Activated CD8-positive, alpha-beta memory T cell treated with anti-CD3 and anti-CD28 coated beads for 24 hours (primary cell): ENCODE measurements at places on chromosomes 16 and 17.

GRCh38 chr16:67525176-67525860, 3.3 kb upstream of the RIPOR1 start:
- no peak for DNase-seq

DNA sequence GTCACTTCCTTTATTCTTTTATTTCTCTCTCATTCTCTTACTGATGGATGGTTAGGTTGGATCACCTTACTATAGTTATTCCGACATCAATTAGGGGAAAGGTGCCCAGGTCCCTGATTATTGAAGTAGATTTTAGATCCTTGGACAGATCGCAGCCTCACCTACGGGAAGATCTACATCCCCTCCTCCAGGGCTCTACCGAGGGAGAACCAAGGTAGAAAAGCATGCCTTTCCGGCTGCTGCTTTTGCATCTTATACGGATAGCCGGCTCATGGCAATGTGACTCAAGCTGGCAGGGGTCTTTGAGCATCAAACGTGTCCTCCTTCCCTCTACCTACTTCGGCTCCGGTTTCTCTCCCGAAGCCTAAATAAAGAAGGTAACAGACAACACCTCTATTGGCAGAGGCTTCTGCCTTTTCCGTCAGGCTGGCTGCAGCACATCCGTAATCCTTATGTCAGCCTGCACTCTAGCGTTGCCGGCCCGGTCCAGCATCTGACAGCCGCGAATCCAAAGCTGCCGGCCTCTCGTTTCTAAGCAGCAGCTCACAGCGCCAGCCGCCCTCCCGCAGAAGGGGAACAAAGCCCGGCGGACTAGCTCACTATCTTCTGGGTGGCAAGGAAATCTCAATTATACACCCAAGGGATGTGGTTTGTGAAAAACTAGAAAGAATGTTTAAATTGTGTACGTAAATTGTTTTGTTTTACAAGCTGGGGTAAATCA, 46.9 kb downstream of the IRX6 start:
- no peak for DNase-seq

- no peak for DNase-seq
Observed at GRCh38 chr17:27743281-27743885, 56.9 kb downstream of the NOS2 start.

- no peak for DNase-seq
Observed at GRCh38 chr16:24116046-24116776, 139.9 kb upstream of the CACNG3 start.

DNA sequence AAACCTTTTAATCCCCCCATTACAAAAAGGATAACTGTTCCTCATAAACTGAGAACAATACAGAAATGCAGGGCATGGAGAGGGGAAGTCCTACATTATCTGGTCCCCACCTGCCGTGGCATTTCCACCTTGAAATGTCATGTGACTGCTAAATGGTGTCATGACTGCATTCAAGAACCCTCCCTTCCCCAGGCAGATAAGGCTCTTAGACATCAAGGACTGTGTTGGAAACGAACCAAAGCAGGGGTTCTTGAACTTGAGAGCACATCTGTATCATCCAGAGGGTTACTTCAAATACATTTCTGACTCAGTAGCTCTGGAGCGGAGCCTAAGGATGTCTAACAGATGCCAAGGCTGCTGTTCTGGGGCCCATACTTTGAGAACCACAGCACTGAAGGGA, 18.4 kb downstream of the CMTM3 start:
- no peak for DNase-seq

GRCh38 chr17:80926591-80927250, 64.9 kb upstream of the CHMP6 start:
- no peak for DNase-seq

- DNase-seq, result peak; percentile 0
Observed at GRCh38 chr16:24966634-24967033, 48.5 kb downstream of the ARHGAP17 start.

DNA sequence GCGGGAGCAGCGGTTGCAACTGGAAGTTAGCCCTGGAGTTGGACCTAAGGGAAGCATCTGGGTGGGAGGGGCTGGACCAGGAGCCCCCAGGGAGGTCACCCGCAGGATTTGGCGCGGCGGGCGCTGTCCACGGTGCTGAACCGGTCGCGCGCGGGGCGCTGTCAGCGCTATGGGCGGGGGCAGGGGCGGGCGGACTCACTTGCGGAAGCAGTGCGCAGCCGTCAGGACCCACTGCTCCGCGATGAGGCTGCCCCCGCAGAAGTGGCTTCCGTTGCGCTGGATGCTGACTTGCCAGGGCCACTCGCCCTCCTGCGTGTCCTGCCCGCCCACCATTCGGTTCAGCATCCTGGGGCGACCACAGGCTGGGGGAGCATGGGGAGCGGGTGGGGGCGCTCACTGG, 4.5 kb downstream of the PRSS27 start:
- DNase-seq, result peak; percentile 90

- no peak for DNase-seq
Observed at GRCh38 chr17:77786090-77786489, 172.4 kb upstream of the TNRC6C start.

DNA sequence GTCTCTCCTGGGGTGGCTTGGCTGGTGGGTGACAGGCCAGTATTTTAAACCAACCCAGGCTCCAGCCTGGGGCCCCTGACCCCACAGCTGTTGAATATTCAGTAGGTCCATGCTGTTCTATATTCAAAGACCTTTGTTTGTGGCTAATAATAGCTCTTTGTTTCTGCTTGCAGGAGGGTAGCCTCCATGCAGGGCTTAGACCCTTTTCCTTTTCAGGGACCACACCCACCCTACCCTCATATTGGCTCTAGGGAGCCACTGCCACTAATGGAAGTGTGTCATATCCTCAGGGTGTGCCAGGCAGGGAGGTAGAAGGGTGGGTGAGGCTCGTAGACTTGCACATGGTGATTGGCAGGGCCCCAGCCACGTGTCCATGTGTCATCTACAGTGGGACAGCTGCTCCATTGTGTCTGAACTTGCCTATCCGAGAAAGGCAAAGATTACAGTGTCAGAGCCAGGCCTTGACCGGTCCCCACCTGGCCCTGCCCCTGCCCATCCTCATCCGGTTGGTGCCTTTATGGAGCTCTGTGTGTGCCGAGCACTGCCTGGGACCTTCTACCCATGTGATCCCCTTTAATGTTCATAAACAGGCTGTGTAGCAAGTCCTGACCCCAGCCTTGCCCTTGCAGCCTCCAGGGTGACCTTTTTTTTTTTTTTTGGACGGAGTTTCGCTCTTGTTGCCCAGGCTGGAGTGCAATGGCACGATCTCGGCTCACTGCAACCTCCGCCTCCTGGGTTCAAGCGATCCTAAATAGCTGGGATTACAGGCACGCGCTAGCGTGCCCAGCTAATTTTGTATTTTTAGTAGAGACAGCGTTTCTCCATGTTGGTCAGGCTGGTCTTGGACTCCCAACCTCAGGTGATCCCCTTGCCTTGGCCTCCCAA, 22.1 kb downstream of the TMC7 start:
- no peak for DNase-seq

DNA sequence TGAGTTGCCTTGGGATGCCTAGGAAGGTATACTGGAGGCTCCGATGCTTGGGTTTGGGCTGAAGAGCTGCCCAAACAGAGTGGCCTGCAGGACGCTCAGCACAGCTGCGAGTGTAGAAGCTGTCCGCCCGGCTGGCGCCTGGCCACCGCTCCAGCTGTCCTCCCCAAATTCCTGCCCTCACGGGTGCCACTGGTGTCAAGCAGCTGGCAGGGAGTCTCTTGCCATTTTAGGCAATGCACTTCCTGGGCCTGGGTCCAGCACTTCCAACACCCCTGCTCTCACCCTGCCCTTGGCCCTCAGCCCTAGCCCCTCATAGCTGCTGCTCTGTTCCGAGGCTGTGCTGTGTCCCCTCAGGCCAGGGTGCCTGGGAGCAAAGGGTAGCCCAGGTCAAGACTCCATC, 5.2 kb upstream of the PKMYT1 start:
- no peak for DNase-seq

- DNase-seq, result no peak
Observed at GRCh38 chr17:1060991-1061390, 64.1 kb downstream of the TIMM22 start.

DNA sequence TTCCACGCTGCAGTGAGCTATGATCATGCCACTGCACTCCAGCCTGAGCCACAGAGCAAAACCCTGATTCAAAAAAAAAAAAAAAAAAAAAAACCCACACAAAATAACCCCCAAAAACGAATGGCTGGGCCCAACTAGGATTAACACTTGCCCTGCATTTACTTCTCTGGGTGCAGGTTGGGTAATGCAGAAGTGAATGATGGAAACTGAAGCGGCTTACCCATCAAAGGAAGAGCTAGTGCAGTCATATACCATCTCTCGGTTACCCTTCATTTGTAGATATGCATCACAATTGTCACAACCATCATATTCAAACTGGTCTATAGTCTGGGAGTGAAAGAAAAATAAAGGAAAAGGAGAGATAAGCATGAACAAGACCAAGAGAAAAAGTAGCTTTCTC, 819 bp downstream of the SUPT4H1 start:
- no peak for DNase-seq

DNA sequence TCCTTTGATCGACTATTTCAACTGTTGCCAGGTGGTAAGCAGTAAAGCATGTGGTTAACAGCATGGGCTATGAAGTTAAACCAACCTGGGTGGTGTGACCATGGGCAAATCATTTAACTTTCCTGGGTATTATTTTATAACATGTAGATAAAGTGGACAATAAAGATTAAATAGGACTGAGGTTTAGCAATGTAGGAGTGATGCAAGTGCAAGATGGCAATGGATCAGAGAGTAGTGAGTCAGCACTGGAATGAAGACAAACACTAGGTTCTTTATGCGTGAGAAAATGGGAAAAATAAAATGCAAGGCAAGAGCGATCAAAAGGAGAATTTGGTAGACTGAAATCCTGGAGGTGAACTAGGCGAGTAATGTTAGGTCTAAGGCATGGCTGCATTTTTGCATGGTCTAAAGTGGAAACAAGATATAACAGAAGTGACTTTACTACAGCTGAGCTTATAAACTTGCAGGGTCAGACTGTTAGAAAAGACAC, 222.4 kb upstream of the AXIN2 start:
- no peak for DNase-seq

DNA sequence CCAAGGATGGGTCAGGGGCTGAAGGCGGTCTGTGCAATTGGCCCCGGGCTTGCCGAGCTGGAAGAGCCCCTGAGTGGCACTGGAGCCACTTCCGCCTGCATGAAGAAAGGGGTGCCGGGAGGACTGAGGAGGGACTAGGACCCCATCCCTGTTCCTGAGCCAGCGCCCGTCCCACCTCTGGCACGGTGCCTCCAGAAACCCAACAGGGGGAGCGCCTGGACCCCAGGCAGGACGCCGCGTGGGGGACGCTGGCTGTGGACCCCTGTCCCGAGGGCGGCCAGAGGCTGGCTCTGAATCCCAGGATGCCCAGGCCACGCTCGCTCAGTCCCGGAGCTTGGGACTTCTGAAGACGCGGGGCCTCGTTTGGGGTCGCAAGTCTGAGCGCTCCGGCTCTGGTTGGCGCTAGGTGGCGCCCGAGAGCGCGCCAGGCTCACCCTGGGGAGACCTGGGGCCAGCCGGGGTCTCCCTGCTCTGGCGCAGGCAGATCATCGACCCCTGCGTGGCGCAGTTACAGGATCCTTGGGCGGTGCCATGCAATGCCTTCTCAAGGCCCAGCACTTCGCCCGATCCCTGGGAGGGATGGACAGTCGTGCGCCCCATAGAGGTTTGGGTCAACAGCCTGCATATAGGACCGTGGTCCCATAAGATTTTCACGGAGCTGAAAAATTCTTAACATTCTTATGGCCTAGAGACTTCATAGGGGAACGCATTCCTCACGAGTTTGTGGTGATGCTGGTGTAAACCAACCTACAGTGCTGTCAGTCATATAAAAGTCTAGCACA, 58.5 kb upstream of the CREBBP start:
- peak; percentile 90 for DNase-seq

DNA sequence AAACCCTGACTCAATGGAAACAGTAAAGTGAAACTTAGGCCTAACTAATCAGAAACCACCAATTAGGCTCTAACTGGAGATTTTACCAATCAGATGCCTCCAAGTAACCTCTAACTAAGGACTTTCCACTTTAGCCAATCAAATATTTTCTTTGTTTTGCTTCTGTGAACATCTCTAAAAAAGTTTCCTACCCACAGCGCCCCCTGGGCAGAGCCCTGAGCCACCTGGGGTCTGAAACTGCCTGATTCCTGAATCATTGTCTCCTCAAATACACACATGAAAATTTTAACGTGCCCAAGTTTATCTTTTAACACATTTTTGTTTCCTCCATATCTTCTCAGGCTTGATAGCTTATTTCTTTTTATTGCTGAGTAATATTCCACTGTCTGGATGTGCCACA, 19.0 kb downstream of the ADAD2 start:
- DNase-seq, result no peak

DNA sequence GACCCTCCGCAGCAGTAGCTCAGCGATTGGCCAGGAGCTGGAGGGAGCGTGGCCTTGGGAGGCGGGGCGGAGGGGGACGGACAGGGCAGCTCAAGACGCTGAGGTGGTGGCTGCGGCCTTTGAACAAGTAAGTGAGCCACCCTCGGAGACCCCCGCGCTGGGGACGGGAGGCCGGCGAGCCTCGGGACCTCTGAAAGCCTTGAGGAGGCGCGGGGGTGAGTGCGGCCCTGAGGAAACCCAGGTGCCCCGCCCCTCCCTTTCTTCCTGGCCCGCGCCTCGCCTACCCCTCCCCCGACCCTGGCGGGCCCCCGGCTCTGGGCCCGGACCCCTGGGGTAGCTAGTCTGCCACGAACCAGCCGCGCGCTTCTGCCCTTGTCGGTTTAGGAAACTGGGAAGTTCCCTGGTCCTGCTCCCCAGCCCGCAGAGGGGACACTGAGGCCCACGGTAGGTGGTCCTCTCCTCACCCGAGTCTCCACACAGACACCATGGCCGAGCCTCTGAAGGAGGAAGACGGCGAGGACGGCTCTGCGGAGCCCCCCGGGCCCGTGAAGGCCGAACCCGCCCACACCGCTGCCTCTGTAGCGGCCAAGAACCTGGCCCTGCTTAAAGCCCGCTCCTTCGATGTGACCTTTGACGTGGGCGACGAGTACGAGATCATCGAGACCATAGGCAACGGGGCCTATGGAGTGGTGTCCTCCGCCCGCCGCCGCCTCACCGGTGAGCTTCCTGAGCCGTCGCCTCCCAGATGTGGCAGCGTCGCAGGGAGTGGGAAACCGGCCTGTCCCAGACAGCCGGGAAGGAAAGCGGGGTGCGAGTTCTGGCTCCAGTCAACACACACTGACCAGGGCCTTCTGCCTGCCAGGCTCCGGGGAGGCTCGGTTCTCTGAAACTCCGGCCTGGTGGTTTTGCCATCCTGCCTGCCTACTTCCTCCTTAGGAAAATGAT, at the start of gene MAPK7:
Gene MAPK7 (plus strand): TSS at position 83 of the 945 bp plus-strand sequence. CDS start 403 bp downstream, at position 486.
- DNase-seq, result no peak
